ENCODE measurements at places on chromosomes 6 and 20.

- no peak for DNase-seq
Measured at GRCh38 chr6:149268768-149269167, 48.7 kb upstream of the TAB2 start.

- no peak for DNase-seq
Measured at GRCh38 chr6:46011188-46012085, 4.2 kb downstream of the CLIC5 start.

DNA sequence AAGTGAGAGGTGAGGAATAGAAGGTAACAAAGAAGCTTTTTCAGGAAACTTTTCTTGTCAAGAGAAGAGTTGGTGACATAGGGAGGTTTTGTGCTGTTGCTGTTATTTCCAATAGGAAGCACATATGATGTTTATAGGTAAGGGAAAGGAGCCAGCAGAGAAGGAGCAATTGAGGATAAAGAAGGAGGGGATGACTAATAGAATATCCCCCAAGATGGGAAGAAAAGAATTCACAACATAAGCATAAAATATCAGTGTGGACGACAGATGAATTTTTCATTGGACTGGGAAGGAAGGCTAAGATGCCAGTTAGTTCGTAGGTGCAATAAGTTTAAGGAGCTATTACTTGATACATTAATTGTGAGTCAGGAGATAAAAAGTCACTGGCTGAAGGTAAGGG, 8.5 kb upstream of the BEND6 start:
- DNase-seq = no peak

- DNase-seq = no peak
Measured at GRCh38 chr6:56143796-56144195, 103.6 kb downstream of the COL21A1 start.

DNA sequence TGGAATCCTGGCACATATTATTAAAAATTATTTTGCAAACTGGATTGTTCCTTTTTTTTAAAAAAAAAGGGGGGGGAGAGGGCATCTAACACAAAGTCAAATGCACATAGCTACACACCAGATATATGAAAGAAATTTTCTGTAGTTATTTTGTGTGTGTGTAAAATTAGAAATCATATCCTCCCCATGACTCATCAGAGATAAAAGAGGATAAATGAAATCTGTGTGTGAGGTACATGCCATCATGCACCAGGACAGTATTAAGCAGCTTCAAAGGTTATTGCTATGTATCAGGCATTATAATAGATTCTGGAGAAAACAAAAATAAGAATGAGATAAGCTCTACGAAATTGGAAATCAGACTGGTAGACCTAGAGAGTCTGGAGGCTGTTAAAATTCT, 5.2 kb downstream of the BTBD9 start:
- no peak for DNase-seq

GRCh38 chr6:152598421-152598820, 38.7 kb downstream of the SYNE1 start:
- DNase-seq = no peak

GRCh38 chr6:28589957-28590349, 64.3 kb downstream of the GPX5 start:
- no peak for DNase-seq

DNA sequence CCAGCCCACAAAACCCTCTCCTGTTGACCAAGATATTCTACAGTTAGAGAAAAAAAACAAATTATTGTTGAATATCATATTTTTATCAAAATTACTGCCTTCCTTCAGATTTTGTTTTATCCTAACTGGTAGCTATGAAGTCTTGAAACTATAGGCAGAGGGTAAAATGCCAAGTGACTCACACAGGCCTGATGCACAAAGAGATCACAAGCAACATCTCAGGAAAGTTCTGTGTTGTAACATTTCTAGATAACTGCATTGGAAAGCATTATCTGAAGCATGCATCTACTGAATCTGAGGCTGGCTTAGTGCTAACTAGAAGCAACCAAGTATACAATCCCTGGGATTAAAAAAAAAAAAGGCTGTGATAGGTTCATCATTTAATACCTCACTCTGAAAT, 134.2 kb downstream of the PKHD1 start:
- DNase-seq = no peak

DNA sequence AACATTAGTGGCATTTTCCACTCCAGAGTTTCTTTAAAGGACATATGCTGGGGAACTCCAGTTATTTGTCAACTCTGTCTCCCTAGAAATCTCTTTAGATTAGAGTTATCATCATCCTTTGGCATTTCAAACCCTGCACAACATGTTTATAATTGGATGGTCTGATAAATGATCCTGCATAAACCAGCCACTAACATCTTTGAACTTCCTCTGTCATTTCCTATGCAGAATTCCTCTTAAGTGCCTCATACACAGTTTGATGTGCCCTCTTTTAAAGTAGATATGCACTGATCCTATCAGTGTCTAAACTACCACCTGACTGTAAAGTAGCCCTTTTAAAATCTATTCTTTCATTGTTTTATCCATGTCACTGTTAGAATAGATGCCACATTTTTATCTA, 306.3 kb upstream of the IRAK1BP1 start:
- DNase-seq = no peak

Data from RWPE1 (cell line).